DMS79 treated with DMSO at 0.1 percent for 48 hours (cell line): ENCODE measurements at places on chromosomes 11 and 22.

DNA sequence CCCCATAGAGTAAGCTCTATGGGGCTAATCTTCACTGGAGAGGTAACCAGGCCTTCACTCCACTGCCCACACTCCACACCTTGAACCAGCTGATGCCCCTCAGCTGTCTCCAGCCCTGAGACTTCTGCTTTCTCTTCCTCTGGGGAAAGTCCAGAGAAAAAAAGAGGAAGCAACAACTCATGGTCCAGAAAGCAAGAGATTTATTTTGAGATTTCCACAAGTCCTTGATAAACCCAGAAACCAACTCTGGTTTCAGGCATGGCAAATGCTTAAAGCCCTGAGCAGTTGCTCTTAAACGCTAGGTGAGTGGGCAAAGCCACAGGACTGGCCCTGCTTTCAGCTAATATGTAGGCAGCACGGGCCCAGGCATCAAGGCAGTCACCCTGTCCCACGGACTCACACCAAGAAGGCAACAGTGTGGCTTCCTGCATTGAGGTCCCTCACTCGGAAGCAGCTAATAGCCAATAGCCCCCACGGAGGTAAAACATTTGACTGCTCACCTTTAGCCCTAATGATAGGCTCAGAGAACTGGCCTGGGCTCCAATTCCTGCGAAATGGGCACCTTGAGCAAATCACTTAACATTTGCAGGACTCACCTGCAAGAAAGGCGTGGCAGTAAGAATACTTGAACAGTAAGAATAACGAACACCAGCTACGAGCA, 4.3 kb downstream of the CYB561A3 start:
- DNase-seq: no peak

DNA sequence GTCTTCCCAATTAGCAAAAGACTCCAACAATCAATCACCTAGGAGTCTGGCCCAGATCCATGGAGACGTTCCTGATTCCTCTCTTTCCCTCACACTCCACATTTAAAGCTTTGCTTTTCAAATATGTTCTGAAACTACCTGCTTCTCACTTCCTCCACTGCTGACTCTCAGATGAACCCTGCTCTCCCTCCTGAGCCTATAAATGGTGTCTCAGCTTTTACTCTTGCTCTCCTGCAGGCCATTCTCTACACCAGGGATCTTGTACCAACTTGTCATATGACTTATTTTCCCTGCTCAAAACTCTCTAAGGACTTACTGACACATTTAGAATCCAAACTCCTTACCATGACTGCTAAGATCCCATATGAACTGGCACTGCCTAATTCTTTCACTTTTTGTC, 138.4 kb upstream of the DDI1 start:
- DNase-seq: no peak

GRCh38 chr22:33315117-33315516, 256.9 kb upstream of the SYN3 start:
- no peak for DNase-seq

DNA sequence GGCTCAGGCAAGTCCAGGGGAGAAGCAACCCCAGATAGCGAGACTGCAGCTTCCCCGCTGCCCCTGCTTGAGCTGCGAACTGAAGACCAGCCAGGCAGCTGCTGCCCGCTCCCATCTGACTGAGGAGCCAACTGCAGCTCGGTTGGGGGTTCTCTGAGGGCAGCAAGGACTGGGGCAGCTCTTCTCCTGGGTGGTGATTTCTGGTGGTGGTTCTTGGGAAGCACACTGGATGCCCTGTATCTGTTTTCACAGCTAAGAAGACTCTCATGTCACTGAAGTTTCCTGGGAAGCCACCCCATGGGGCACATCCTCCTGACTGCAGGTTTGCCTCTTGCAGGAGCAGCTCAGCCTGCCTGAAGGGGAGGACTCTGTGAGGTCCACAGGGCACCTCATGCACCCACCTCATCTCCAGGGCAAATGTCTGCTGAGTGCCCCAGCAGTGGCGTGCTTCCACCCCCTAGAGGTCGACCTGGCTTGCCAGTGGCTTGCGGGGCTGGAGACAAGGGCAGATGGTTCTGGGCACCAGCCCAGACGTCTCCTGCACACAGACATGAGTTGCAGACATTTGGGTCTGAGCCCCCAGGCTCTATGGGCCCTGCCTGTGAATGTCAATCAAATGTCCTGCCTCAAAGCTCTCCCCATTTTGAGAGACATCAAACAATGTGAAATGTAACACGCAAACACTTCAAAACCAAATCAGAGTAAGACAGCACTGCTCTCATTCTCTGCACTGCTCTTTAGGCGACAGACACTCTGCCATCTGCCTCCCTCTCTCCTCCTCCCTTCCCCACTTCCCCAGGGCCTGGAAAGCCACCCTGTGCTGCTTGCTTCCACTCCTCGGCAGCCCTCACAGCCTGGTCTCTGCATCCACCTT, 800.9 kb downstream of the BRD1 start:
- no peak for DNase-seq

- DNase-seq: no peak
These were observed 102.6 kb upstream of the ALDH3B2 start for GRCh38 chr11:67776852-67777520.

GRCh38 chr11:77967753-77968152, 26.7 kb downstream of the INTS4 start:
- DNase-seq: no peak

- no peak for DNase-seq
These were observed 384.4 kb upstream of the DDI1 start for GRCh38 chr11:103652013-103652412.

DNA sequence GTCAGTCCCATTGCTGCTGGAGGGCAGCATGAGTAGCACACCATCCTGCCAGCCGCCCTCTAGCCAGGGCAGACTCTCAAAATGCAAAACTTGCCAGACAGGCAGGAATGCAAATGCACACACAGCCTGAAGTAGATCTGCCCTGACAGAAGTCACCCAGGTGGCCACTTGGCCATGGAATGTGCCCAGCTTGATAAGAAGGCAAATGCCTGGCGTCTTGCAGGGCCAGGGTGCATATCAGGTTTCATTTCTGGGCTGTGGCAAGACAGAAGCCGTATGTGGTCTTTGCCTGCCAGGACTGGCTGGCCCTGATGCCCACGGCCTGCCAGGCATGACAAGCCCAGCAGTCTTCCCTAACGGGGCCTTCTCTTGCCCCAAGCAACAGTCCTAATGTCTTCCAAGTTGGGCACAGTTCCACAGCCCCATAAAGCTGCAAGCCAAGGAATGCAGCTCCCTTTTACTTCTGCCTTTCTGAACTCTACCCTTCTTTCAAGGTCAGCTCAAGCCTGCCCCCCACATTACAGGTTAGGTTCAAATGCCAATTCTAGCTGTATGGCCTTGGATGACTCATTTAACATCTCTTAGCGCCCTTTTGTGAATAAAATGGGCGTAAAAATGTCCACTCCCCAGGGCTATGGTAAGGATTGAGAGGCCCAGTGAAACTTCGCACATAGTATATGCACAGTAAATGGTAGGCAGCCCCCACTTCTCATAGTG, 29.7 kb downstream of the POU2AF3 start:
- DNase-seq: peak; percentile 70

DNA sequence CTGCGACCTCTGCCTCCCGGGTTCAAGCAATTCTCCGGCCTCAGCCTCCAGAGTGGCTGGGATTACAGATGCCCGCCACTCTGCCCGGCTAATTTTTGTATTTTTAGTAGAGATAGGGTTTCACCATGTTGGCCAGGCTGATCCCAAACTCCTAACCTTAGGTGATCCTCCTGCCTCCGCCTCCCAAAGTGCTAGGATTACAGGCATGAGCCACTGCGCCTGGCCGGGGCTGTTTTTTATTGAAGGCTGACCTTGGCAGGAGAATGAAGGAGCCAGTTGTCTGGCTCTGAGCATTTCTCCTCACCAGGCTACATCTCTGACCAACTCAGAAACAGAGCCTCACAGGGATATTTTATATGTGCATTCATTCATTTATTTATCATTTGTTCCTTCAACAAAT, 2.3 kb downstream of the KIAA1671 start:
- DNase-seq: no peak
